ENCODE measurements at places on chromosomes 3 and 15.

- no peak for DNase-seq
These were observed 19.5 kb downstream of the ISG20 start for GRCh38 chr15:88658070-88658965.

- DNase-seq = no peak
These were observed 486.8 kb upstream of the GOLIM4 start for GRCh38 chr3:168582503-168582902.

GRCh38 chr3:177995381-177996085 lies 540.7 kb upstream of the KCNMB2 start:
- no peak for DNase-seq

DNA sequence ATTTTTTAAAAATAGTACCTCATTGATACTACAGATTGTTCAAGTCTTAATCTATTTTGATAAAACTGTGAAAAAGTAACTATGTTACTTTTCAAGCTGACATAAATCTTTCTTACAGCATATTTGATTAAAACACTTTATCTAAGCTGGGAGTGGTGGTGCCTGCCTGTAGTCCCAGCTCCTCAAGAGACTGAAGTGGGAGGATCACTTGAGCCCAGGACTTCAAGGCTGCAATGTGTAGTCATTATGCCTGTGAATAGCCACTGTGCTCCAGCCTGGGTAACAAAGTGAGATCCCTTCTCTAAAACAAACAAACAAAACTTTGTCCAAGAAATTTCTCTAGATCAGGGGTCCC lies 59.6 kb upstream of the NEDD4 start:
- DNase-seq = no peak

GRCh38 chr3:111852540-111852939 lies 6.5 kb upstream of the PHLDB2 start:
- no peak for DNase-seq

- DNase-seq = no peak
These were observed 86.5 kb upstream of the PFN2 start for GRCh38 chr3:150057227-150057626.

GRCh38 chr15:59366333-59367021 lies 6.2 kb downstream of the MYO1E start:
- no peak for DNase-seq

GRCh38 chr15:90860942-90861675 lies 7.3 kb upstream of the FURIN start:
- DNase-seq = peak; percentile 90

Measured in NCI-H774 (cell line).